ENCODE measurements at places on chromosomes 7 and 10.

- no peak for DNase-seq
Observed at GRCh38 chr10:24351961-24352360, 143.0 kb downstream of the KIAA1217 start.

DNA sequence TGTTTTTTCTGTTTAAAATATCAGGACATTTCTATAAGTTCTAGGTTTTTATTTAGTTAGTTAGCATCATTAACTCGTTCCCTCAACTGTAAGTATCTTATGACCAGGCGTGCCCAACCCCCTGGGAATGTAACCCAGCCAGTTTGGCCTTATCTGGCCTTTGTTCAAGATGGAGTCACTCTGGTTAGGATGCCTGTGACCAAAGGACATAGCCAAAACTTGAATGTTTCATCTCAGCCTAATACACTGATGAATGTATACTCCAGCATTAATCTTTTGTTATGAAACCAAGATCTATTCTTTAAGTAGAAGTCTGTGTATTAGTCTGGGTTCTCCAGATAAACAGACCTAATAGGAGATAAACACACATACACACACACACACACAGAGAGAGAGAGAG, 231.4 kb downstream of the NSUN6 start:
- DNase-seq = no peak

DNA sequence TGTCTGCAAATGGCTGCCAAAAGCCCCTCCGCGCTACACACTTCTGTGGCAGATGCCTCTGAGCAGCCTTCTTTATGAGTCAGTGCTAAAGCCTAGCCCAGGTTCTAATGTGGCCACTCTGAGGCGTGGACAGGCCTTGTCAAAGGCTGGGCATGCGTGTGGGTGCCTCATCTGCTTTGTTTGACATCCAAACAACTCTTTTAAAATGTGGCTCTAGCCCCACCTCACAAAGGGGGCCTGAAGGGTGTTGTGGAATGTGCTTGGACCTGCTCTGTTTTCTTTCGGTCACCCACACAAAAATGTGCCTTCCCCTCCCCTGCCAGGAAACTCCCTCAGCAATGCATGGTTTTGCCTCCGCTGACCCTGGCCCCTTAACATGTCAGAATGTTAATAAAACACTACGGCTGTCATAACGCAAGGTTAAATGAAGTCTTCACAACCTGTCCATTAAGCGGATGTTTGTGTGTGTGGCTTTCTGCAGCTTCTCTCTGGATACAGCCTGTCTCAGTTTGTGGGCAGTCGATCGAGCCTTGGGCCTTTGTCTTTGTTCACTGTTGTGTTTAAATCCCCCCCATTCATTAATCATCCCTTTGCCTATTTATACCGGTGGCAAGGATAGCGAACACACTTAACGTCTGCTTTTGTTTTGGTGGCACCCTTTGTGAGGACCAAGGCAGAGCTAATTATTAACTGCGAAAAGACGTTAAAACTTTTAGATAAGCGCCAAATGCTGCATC, 718.9 kb downstream of the LRMDA start:
- no peak for DNase-seq

- DNase-seq = no peak
Observed at GRCh38 chr10:97024168-97025073, 161.3 kb downstream of the SLIT1 start.

DNA sequence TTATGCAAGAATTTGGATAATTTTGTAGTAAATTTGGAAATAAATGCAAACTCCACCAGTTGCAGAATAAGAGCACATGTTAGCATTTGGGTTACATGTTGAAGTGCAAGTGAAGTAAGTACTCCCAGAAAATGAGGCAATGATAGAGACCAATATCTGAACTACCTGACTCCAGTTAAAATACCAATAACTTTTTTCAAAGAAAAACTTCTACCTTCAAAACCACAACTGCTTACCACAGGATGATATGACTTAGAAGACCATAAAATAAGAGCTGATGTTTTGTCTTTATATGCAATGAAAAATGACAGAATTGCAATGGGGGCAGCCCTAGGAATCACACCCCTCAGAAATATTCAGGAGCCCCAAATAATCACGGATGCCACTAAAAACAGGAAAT, 561.6 kb upstream of the TEX47 start:
- no peak for DNase-seq

GRCh38 chr7:93018716-93019115, 99.1 kb downstream of the SAMD9 start:
- no peak for DNase-seq

DNA sequence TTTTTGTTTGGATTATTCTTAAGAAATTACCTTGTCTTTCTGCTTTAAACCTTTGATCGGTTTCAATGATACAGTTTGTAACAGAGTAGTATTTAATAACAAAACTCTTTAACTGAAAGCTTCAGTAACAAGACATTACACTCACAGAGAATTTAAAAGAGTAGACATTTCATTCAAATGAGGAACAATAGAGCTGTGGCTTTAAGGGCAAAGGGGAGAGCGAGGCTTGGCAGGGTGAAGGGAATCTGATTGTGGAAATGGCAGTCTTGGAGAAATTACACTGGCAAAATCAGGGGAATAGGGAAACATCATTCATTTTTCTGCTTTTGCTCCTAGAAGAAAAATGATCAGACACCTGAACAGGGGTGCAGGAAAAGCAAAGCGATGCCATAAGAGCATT, 5.1 kb upstream of the HIPK2 start:
- DNase-seq = no peak
